Epithelial cell of proximal tubule (primary cell): ENCODE measurements at places on chromosomes 1 and 21. TPM values are rescaled to one million over a fixed set of nuclear protein-coding genes. Genes with fewer than 3 reads are reported as not detected.
A peak's percentile ranks its signal among the peaks of the same experiment; 100 is the strongest.

DNA sequence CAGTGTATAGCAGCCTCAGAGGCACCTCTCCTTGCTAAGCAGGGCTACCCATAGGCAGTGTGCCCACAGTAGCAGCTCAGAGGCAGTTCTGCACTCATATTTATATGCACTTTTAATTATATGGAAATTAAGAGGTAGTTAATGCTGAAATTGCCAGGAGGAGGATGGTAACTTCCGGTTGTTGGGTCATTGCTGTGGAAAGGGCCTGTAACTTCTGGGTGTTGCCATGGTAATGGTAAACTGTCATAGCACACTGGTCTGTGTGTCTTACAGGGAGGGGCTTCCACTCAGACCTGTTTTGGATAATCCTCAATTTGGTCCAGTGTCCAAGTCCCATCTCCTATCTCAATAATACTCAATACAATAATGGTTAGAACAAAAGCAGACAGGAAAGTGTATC lies 7.6 kb downstream of the CFH start:
- DNase-seq: no peak

GIPC2 gene
- 1.4 and 1.5 TPM in 2 replicates for total RNA-seq

LAMB3 gene
- total RNA-seq: 65.5 and 72.0 TPM in 2 replicates

GRCh38 chr21:26956216-26956615 lies 10.7 kb downstream of the ADAMTS5 start:
- DNase-seq: no peak

- no peak for DNase-seq
Observed at GRCh38 chr1:199937661-199938060, 89.8 kb upstream of the NR5A2 start.

SLC26A9 gene
- total RNA-seq: not detected in 2 replicates

GRCh38 chr1:3410142-3410925 lies 44.1 kb upstream of the ARHGEF16 start:
- peak; percentile 1 for DNase-seq

DNA sequence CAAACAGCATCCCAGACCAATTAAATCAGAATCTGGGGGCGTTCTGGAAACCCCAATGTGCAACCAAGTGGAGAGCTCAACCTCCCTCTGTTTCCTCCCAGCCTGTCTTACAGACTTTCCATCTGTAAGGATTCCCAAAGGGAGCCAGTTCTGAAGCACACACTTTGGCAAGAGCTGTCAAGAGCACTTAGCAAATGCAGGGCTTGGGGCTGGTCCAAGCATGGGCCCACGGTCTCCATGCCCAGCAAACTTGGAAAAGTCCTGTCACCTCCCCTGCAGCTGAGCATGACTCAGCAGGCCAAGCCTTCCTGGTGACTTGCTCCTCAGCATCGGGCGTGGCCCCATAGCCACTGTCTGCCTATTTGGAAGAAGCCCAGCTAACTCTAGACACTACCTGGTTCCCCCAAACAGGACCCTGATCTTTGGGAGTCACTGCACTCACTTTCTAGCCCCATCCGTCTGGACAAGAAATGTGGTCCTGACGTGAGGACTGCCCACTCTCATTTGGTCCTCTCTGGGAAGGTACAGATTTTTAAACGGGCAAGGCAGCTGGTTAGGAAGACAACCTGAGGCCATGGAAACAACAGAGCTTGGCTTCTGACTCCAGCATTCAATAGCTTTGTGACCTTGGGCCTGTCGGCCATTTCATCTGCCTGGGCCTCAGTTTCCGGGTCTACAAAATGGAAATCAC lies 16.9 kb downstream of the SLC2A1 start:
- DNase-seq: no peak

GRCh38 chr1:197604302-197604701 lies 171.0 kb downstream of the DENND1B start:
- no peak for DNase-seq

GRCh38 chr1:51157395-51157794 lies 55.4 kb downstream of the C1orf185 start:
- DNase-seq: no peak

SPATA45 gene
- total RNA-seq: not detected in 2 replicates

CYP4X1 gene
- 0.46 TPM in 1 of 2 replicates, not detected in the other for total RNA-seq

DNA sequence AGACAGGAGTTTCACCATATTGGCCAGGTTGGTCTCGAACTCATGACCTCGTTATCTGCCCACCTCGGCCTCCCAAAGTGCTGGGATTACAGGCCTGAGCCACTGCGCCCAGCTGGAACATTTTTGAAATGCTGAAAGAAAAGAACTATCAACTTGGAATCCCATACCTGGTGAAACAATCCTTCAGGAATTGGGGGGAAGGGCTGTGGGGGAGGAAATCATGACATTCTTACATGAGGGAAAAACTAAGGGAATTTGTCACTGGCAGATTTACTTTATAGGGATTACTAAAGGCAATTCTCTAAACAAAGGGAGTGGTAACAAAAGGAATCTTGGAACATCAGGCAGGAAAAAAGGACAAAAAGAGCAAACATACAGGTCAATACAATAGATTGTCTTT lies 25.8 kb downstream of the NDUFS5 start:
- DNase-seq: no peak

CASQ2 gene
- total RNA-seq: not detected in 2 replicates

DNA sequence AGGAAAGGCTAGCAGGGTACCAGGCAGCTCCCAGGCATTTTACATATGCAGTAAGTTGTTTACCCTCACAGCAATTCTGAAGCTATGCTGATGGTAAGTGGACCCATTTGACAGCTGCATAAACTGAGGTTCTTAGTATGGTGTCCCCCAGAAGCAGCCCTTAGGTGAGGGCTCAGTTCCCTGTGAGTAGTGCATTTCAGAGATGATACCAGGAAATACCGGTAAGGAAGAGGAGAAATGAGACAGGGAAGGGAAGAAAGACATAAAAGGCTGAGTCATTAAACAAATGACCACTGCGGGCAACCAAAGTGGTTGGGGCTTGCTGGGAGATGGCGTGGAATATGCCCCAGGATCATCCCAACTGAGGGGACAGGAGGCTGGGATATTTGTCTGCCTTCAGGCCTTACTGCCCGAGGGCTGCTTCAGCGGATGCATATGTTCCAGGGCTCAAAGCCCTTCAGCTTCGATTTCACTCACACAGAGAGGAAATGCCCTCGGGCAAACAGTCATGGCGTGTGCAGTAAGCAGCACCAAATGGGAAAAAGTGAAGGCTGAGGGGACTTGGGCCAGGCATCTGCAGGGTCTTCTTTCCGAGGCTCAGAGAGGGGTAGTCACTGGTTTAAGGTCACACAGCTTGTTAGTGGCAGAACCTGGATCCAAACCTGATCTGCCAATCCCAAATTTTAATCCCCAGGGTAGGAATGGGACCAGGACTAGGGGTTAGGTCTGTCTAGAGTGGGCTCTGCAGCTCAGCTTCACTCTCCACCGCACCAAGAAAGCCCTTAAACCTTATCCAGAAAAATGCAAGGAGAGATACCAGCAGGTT lies 133.7 kb upstream of the RUNX3 start:
- no peak for DNase-seq

CALML6 gene
- total RNA-seq: not detected in 2 replicates

GRCh38 chr1:228902781-228903433 lies 167.6 kb downstream of the RHOU start:
- DNase-seq: peak; percentile 88

CCDC27 gene
- not detected in 2 replicates for total RNA-seq

DNA sequence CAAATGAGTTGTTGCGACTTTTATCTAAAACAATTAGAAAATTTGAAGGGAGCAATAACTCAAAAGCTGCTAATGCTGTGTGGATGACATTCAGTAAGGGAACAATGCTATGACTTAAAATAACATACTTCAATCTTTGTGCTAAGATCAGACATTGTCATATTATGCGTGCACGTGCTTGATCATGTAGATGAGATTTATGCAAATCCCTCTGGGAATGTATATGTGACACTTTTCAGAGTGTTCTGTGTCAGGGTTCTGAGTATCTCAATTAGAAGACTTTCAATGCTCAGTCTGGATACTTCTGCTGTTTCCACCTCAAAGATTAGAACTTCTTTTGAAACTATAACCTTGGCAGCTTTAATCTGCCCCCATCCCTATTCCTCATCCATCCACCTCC lies 18.6 kb upstream of the POU2F1 start:
- no peak for DNase-seq

SH2D5 gene
- 15.2 and 23.8 TPM in 2 replicates for total RNA-seq

- DNase-seq: no peak
Observed at GRCh38 chr1:2787163-2787911, 14.2 kb downstream of the TTC34 start.

GRCh38 chr1:11598461-11598860 lies 55.8 kb downstream of the FBXO2 start:
- DNase-seq: no peak

GRCh38 chr1:99538618-99538956 lies 107.3 kb upstream of the PALMD start:
- DNase-seq: no peak

DNA sequence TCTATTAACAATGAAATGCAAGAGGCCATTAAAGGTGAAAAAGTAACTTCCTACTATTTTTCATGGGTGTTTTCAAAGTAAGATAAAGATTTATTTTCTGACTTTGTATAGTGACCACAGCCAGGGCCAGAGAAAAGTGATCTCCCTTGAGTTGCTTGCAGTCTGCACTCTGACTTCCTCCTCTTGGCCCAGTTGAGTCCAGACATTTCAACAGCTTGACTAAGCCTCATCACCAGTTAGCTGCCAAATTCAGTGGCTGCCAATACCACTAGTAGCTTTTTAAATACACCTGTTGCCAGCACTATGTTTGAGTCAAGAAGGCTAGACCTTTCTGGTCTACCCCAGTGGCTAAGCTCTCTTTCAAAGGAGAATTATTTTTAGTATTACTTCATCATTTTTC lies 3.7 kb upstream of the NEK7 start:
- DNase-seq: no peak

FASLG gene
- not detected in 2 replicates for total RNA-seq

- no peak for DNase-seq
Observed at GRCh38 chr1:19495000-19495656, 9.8 kb upstream of the CAPZB start.

DNA sequence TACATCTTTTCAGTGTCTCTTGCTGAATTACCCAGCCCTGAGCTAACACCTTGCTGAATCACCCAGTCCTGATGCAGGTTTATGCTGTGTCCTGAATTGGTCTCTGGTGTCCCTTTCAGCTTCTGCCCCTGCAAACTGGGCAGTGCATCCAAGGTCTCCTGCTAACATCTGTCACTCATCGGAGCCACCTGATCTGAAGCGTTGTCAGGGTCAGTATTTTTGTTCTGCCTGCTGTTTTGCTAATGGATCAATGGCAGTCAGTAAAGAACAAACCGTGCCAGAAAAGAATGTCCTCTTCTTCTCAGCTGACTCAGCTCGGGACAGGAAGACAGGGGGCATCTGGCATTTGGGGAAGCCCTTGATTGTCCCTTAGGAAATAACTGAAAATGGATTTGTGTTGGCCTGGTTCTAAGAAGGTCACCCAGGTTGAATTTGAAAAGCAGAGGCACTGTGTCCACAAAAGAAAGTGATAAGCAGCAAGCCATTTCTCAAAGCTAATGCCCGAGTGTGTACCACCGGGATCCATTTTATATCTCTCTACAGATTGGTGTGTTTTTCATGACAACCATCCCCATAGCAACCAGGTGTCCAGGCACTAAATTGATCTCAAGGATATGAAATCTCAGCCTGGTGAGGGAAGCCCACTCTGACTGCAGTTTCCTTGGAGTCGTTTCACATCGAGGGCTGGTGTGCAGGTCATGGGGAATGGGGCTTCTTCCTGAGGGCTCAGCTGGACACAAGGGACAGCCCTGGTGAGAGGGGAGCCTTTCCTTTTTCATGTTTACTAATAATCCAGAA lies 109.7 kb upstream of the IRF2BP2 start:
- no peak for DNase-seq

TDRD5 gene
- 0.06 and 0.43 TPM in 2 replicates for total RNA-seq

- no peak for DNase-seq
Observed at GRCh38 chr1:8878698-8879463, 395 bp upstream of the ENO1 start.

DNA sequence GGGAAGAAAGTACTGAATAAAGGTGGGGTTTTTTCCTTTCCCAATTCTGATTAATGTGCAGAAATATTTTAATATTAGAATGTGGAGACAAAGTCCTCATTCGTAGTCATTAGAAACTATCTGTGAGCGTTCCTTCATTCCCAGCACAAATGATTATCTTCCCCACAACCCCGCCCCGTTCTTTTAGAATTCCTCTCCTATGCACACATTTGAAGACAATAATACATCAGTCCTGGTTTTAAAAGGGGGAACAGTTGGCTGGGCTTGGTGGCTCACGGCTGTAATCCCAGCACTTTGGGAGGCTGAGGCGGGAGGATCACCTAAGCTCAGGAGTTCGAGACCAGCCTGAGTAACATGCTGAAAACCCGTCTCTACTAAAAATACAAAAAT lies 876 bp downstream of the ALDH9A1 start:
- DNase-seq: no peak

DNA sequence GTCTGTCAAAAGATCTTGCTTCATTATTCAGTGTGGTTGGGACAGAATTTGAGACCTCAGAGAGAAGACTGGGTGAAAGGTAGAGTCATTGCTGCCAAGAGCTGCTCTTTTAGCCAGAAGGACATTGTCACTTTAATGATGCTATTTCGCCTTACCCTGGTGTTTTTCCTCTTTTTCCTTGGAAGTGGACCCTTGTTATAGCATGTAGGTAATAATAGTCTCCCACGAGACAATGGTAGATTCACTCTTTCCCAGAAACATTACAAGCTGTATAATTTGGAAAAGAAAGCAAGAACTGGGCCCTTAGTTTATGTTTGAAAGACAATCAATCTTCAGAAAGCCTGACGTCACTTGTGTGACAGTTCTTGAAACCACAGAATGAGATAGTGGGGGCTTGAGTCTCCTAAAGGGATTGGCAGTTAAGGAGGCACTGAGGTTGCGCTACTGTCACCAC lies 3.8 kb downstream of the SERTAD4 start:
- no peak for DNase-seq

DNA sequence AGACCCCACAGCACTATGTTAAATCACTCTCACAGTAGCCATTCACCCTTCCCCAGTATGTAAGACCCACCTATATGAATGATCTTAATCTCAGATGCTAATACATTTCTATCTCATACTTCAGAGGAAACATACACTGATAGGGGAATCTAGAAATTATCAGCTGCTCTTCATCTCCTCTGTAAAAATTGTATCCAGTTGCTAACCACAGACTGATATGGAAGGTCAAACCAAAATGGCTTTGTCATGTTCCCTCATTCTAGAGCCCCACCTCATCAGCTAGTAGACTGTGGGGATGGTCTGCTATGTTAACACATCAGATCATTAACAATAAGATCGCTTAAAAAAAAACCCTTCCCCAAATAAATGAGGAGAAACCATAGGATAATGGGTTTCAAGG lies 71.7 kb downstream of the UBR4 start:
- no peak for DNase-seq

CDCA8 gene
- total RNA-seq: 42.2 and 60.0 TPM in 2 replicates
